ENCODE measurements at places on chromosomes 2 and 18.
A peak's percentile ranks its signal among the peaks of the same experiment; 100 is the strongest.

DNA sequence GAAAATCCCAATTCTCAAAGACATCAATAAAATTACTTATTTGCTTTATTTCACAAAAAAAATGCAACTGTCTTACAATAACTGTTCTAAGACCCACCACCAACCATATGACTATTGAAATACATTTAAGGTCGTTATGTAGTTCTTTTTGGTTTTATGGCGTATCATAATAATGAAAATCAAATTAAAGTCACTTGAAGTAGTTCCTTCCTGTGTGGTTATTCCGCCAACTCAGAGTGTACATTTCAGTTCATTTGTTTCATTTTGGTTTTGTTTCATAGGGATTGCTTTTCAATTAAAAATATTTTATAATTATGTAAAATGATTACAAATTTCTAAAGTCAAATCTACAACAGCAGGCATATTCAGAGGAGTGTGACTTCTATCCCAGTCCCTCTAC is 45.9 kb upstream of the AAK1 start:
- DNase-seq, result no peak

GRCh38 chr2:68214381-68214780 is 38.0 kb downstream of the PPP3R1 start:
- no peak for DNase-seq

DNA sequence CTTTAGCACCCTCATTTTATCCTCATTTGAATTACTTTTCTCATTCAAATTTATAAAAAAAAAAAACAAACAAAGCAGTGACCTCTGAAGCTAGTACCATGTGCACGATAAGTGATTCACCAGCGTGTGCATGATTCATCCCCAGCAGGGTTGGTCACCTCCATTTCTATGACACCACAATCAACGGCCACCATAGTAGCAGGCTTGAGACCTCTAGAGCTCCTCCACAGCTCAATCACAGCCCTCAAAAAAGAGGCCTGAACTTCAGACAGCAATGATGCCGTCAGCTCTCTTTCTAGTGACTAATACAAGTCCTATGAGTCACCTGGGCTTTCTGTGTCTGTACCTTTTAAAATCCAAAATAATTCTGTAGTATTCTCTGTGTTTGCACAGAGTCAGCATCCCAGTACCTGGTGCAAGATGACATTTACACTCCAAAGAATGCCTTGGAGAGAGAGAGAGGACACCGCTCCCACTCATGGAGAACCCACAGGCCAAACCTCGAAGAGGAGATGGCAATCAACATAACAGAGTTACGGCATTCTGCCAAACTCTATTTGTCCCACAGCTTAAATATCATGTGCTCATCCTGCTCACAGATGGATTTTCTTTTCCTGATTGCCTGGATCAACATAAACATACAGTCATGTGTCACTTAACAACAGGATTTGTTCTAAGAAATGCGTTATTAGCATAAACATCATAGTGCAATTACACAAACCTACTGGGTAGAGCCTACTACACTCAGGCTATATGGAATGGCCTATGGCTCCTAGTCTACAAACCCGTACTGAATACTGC is 58.7 kb downstream of the L3MBTL4 start:
- DNase-seq, result peak; percentile 6

- no peak for DNase-seq
Observed at GRCh38 chr2:117679952-117680351, 134.5 kb upstream of the DDX18 start.

DNA sequence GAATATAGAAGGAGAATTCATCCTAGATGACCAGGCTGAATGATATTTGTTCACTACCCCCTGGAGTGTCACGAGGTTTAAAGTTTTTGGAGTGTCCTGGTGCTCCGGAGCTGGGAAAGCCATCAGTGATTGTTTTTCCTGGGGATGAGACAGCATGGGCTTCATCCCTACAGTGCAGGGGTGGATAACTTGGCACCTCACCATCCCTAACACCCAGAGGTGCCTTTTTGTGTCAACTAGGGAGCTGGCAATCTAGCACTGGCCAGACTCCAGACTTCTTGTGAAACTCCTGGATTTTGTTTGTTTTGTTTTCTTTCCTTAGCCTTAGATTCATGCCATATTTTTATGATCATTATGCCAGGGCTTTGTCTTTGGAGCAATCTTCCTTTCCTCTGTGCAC is 164.8 kb downstream of the PRKCE start:
- peak; percentile 27 for DNase-seq

DNA sequence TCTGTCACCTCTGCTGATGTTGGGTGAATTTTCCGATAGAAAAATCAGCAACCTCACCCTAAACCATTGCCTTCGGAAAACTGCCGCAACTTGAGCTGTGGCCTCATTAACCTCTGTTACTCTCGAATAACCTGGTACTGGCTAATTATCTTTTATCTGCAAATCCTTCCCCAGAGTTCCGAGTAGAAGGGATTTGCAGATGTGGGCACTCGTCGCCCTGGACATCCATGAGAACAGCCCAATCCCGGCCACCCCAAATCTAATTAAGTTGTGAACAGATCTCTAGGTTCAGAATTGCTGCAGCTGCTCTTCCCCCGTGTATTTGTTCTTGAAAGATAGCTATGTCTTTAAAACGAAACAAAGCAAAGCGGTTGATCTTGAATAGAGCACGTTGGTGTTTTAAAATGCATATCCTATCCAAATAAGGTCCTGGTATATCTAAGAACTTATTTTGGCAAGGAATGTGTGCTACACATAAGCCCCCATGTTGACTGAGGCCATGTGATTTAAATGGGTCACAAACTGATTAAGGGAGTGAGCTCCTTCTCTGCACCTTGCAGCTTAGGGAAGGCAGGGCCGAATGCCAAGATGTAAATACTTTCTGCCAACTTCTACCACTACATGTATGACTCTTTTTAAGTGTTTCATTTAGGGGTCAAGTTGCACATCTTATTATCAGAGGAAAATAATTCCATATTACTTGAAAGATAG is 88.2 kb downstream of the MTCL1 start:
- DNase-seq, result no peak

DNA sequence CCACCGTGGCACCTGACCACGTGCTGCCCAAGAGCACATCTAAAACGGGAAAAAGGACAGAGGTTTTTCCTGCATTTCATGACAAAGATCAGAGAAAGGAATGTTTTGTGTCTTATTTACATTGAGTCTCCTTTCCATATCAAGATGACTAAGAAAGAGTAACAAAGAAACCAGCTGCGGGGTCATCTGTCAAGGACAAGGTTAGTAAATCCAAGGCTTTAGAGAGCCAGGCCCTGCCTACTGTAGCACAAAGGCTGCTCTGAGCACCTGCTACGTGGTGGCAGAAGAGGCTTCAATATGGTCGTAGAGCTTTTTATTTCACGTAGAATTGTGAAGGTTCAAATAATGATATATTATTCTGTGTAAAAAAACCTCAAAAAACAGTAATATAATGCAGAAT is 51.0 kb downstream of the PRELID3A start:
- DNase-seq, result no peak

DNA sequence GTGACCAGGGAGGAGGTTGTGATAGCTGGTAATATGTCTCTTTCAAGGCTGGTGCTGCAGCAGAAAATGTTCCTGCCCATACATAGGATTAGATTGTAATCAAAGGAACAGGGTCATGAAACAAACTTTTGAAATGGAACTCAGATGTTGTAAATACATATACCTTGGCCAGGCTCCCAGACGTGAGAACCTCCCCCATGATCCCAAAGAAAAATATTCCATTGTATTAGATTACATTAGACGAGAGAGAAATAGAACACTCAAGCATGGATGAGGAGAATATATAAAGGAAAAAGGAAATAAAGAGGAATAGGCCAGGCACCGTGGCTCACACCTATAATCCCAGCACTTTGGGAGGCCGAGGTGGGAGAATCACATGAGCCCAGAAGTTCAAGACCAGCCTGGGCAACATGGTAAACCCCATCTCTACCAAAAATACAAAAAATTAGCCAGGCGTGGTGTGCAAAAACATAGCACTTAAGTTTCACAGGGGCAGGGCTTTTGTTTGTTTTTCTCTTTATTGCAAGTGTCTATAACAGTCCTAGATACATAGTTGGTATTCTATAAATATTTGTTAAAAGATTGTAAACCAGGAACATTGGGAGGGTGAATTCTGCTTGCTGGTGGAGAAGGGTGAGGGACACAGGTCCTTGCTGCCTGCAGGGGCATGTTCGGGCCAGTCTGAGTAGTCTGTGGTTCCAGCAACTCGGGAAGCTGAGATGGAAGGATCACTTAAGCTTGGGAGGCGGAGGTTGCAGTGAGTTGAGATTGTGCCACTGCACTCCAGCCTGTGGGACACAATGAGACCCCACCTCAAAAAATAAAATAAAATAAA is 52.8 kb downstream of the RPL37A start:
- no peak for DNase-seq

DNA sequence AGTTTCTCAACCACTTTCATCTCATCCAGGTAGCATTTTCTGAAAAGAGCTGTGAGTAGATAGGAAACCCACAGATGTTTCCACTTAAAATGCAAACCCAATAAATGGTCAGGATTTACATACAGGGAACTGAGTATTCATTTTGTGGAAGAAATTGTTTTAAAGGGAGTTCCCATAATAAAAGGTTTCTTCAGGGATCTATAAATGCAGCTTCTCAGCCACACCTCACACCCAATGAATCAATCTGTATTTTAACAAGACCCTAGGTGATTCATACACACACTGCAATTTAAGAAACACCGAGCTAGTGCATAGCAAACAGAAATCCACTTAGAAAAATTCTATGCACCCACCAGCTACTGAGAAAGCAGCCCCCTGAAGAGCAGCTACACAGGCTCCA is 140.1 kb upstream of the ACAA2 start:
- no peak for DNase-seq

- no peak for DNase-seq
Observed at GRCh38 chr18:46448347-46448746, 208.7 kb downstream of the LOXHD1 start.

DNA sequence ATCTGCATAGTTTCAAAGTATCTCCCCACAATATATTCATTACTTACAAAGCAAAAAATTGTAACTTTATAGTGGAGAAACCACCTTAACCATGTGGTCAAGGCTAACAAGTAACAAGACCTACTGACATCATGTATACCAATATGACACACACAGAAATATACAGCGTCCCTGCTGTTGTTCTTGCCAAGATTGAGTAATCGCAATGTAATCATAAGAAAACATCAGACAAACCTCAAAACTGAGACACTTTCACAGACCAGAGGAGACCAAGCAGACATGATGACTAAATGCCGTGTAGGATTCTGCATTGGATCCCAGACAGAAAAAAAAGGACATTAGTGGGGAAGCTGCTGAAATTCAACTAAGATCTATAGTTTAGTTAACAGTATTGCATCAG is 123.0 kb downstream of the ACAA2 start:
- peak; percentile 88 for DNase-seq

DNA sequence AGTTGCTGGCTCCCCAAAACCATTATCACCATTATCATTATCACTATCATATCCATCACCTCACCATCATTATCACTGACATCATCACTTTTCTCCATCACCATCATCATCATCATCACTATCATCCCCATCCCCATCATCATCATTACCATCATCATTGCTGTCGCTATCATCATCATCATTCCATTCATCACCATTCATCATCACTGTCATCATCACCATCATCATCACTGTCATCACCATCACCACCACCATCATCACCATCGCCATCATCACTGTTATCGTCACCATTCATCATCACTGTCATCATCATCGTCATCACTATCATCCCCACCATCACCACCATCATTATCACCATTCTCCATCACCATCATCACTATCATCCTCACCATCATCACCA is 9.0 kb downstream of the HPCAL1 start:
- DNase-seq, result no peak

- DNase-seq, result peak; percentile 87
Observed at GRCh38 chr2:101515477-101515876, 40.6 kb upstream of the RFX8 start.

GRCh38 chr2:239963646-239964205 is 61.4 kb downstream of the NDUFA10 start:
- DNase-seq, result no peak

- no peak for DNase-seq
Observed at GRCh38 chr2:75764611-75765010, 53.9 kb upstream of the GCFC2 start.

DNA sequence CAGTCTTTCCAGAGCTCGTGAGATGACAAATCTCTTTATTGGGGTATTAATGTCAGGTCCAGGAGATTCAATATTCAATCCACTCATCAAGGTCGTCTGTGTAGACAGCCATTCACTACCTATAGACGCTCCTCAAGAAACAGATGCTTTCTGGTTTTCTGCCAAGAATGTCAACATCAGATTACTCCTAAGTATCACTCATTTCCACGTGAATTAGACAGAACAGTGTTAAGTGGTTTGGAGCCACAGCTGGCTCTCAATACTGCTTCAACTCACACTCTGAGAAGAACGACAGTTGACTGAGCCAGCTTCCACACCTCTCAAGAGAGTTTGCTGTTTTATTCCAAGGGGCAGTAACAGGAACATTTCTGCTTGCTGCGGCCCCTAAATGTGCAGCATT is 113.5 kb upstream of the NEDD4L start:
- DNase-seq, result no peak

DNA sequence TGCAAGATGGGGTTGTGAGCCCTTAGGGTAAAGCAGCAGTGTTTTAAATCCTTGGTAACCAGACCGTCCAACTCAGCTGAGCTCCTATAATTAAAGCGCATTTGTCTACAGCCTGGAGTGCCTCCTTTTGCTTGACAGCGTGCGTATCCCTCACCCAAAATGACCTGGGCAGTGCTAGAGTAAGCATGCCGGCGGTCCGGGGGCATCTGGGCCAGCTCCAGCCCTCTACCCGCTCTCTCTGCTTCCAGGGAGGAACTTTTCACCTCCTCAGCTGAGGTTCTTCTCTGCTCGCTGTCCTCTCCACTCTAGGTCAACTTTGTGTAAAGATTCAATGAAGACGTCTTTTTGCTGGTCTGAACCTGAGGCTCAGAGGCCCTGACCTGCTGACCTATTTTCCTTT is 102.4 kb upstream of the TPO start:
- no peak for DNase-seq

DNA sequence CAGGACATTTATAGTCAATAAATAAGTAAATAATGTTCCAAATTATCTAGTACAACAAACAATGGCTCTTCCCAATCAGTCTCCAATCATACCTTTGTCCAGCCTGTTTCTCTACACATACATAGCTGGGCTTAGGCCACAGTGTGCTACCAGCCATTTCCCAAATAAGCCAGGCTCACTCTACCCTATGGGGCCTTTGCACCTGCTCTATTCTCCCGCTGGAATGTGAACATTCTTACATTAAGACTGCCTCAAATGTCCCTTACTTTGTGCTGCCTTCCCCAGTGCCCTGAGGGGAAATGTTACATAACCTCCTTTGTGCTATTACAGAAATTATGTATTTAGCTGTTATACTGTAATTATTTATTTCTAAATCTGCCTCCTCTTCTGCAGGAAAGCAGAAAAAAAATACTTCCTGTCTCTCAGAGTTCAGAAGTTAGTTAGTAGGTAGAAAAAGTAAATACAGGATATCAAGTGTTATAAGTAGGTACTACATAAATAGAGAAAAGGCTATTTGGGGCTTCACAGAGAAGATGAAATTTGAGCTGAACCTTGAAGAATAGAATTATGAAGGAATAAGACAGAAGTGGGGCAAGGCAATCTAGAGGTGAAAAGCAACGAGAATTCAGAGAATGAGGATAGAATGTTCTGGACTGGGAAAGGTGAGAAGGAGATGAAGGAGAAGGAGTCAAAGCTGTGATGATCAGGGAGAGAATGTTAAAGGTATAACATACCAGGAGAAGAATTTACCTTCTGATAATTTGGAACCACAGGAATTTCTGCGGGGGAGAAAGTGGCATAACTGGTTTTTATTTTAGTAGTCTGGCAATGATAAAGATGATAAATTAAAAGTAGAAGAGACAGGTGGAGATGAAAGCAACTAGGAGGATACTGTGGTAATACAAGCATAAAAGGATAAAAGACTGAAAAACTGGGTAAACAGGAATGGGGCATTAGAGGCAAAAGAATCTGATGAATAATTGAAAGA is 37.0 kb downstream of the ROCK1 start:
- DNase-seq, result no peak

Measured in stromal cell of bone marrow (primary cell).